Mesenteric fat pad (tissue), 1 donor: ENCODE measurements at places on chromosomes 16 and 17. TPM values are rescaled to one million over a fixed set of nuclear protein-coding genes. Genes with fewer than 3 reads are reported as not detected.

The TAX1BP3 gene
- 96.6 TPM for total RNA-seq

The GRAPL gene
- total RNA-seq, result 5.4 TPM

The KRT33B gene
- total RNA-seq, result not detected

The LDHD gene
- total RNA-seq, result 10.2 TPM

The TUBG1 gene
- 45.2 TPM for total RNA-seq

The RHBDL1 gene
- 0.84 TPM for total RNA-seq

The GCGR gene
- 0.26 TPM for total RNA-seq

The WDR45B gene
- 65.3 TPM for total RNA-seq

- DNase-seq, result no peak
Measured at GRCh38 chr17:10754861-10755591, 25.2 kb upstream of the TMEM220 start.

GRCh38 chr17:82566129-82566960 lies 46.8 kb downstream of the FOXK2 start:
- no peak for DNase-seq

DNA sequence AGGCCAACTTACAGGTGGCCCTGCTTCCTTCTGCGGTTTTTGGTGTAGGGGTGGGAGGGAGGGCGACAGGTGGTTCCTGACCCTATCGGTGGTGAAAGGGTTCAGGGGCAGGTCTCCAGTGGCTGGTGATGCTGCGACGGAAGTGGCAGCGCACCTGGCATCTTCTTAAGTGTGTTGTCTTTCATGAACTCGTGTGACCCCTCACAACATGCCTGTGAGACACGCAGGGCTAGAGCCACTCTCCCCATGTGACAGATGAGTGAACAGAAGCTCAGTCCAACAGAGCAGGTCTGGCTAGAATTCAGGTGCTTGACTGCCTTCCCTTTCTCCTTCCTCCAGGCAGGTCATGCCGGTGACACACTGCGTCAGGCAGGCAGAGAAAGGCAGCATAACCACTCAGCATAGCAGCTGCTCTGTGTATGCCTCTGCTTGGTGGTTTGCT lies 8.0 kb downstream of the TNFAIP1 start:
- no peak for DNase-seq

GRCh38 chr17:74527756-74528155 lies 3.5 kb downstream of the CD300LB start:
- DNase-seq, result no peak

DNA sequence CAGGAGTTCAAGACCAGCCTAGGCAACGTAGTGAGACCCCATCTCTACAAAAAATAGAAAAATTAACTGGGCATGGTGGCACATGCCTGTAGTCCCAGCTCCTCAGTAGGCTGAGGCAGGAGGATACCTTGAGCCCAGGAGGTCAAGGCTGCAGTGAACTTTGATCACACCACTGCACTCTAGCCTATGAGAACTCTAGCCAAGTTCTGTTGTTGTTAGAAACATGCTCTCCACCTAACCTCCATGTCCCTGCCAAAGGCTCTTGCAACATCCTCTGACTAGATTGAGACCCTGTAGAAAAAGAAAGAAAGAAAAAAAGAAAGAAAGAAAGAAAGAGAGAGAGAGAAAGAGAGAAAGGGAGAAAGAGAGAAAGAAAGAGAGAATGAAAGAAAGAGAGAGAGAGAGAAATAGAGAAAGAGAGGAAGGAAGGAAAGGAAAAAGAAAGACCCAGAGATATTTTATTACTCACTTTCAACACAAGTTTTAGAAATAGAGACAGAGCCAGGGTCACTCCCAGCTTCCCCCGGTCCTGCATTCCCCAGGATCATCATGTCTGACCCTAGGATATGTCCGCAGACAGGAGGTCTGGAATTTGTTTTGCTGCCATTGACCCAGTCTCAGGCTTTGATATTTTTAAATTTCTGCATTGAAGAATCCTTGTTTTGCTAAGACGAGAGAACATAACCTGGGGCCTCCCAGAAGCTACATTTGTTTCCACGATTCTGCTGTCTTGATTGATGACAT lies 376.5 kb upstream of the CDH5 start:
- no peak for DNase-seq

DNA sequence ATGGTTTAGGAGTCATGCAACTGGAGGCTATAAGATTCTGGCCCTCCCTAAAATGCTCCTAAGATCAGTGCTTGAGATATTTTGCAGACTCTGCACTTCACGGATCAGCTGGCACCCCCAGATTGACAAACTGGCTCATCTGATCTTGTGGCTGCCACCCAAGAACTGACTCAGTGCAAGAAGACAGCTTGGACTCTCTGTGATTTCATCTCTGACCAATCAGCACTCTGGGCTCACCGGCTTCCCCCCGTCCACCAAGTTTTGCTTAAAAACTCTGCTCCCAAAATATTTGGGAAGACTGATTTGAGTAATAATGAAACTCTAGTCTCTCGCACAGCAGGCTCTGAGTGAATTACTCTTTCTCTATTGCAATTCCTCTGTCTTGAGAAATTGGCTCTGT lies 26.3 kb upstream of the CCL2 start:
- DNase-seq, result no peak

DNA sequence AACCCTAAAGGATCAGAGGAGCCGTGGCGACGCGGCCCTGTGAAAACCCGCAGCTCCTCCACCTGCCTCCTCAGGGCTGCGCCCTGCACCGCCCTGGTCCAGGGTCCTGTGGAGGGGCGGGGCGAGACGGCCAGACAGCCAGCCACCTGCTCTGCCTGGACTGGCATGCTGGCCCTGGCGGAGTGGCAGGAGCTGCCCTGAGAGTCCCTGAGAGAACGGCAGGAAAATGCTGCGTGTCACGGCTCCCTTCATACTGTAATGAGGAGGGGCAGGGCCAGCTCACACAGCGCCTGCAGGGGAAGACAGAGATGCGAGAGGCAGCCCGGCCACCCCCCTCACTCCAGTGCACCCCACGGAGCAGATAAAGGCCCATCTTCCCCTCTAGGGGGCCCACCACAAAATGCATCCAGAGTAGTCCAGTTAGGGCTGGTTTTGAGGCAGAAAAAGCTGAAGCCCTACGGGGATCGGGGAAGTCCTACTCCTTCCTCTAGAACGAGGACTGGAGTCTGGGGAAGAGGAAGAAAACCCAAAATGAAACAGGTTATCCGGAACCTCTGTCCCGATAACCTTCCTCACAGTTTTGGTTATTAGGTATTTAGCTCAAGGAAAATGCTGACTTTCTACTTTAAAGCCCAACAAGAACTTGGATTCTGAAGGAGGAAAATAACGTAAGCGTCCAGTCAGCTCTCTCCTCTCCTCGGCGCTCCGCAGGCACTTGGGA lies 97.6 kb upstream of the DNAH17 start:
- DNase-seq, result peak; percentile 86

GRCh38 chr17:48644159-48644558 lies 18.0 kb upstream of the HOXB9 start:
- DNase-seq, result no peak

DNA sequence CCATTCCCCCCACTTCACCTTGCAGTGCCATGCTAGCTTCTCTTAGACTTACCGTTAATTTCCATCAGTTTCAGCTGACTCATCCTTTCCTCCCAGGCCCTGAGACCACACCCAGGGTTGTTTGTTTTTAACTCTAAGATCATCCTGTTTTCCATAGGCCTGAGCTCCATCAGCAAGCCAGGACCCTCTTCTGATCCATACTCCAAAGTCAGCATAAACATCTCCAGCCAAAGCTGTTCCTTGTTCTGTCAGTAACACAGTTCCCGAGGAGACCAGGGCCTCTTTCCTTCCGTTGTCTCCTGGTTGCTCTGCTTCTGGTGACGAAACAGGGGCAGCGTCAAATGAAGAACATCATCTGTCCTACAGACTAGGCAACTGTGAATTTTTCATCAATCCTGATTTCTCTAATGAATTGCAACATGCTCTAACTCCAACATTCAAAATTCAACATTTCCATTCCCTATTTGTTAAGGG lies 83.8 kb upstream of the HNF1B start:
- DNase-seq, result no peak

DNA sequence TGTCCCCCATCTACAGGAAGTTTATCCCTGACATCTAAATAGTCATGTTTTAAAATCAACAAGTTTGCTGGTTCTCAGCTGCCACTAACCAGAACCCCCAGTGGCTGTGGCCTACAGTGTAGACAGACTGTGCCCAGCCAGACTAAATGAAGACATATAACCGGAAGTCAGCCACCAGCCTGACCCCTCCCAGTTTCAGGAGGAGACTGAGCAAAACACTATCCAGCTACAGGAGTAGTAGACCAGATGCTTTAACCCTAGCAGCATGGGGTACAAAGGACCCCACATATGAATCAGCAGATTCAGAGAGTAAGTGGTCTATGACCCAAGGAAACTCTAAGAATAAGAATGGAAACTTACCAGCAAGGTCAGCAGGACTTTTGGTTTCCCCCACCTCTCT lies 83.4 kb downstream of the HIC1 start:
- DNase-seq, result no peak

DNA sequence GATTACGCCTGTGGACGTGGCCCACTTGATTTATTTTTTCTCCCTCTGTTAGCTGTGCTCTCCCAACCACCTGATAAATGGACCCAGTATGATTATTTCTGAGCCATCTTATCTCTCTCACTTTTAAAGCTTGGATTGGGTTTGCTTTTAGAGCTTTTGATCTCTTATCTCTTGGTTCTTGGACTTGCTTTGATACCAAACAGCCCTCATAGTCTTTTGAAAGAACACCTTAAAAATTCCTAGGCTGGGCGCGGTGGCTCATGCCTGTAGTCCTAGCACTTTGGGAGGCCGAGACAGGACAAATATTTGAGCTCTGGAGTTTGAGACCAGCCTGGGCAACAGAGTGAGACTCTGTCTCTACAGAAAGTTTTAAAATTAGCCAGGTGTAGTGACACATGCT lies 25.8 kb downstream of the SMTNL2 start:
- no peak for DNase-seq

DNA sequence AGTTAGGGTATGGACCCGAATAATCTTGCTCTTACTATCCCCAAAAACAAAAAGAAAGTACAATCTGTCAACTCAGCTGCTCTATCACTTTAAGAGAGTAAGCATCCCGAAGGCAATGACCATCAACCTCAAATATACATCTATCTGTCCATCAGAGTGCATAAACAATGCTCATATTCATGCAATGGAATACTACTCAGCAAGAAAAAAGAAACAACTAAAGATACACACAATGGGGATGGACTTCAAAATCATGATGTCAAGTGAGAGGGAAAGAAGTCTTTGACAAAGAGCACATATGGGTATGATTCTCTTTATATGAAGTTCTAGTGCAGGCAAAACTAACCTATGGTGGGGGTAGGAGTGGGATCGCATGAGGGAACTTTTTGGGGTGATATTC lies 9.5 kb downstream of the MYO18A start:
- DNase-seq, result no peak

DNA sequence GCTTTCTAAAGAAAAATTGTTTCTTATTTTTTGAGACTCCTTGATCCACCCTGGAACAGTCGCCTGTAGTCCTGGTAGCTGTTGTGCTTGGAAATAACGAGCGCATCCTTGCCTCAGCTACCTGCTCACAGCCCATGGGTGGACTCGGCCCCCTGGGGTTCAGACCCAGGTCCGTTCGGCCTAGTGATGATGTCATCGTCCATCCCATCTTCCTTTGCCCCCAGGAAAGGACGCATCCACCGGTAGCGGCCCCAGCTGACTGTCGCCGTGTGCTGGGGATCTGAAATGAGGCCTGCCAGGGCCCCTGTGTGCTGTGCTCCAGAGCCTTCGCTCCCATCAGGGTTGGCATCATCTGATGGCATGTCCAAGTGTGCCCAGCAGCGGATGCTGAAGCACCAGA lies 12.0 kb upstream of the CACNG1 start:
- no peak for DNase-seq

GRCh38 chr16:53509906-53510703 lies 7.1 kb upstream of the AKTIP start:
- DNase-seq, result no peak

DNA sequence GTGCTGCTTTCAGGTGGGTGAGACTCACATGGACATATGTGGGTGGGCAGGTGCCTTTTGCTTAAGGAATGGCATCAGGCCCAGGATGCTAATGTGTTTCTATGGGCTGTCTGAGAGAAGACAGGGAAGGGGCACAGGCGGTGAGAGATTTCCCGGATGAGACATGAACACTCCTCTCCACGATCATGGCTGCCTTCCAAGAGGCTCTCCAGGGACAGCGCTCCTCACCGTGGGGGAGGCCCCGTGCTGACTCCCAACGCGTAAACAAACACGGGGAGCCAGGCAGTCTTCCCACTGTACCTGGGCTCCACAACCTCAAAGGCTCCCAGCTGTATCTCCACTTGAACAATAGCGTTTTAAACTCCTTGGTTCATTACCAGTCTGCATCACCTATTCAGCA lies 42.8 kb downstream of the CDK5R1 start:
- DNase-seq, result no peak

- DNase-seq, result no peak
Measured at GRCh38 chr17:50699410-50699809, 8.3 kb downstream of the ANKRD40 start.

GRCh38 chr17:80821546-80821945 lies 170.1 kb upstream of the CHMP6 start:
- DNase-seq, result peak; percentile 76

DNA sequence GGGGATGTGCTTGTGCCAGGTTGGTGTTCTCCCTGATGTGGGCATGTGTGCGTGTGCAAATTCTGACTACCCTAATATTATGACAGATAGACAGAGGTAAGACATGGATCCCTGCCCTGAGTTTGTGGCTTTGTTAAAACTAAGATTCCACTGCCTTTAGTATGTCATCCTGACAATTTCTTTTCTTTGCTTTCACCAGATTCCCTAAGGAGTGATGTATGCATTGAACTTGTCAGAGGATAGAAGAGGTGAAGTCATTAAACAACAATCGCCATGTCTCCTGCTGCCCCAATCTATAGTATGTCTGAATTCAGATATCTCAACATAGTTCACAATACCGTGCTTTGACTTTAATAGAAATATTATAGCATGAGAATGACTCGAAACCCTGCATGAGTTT lies 137.1 kb upstream of the ELAC2 start:
- no peak for DNase-seq

DNA sequence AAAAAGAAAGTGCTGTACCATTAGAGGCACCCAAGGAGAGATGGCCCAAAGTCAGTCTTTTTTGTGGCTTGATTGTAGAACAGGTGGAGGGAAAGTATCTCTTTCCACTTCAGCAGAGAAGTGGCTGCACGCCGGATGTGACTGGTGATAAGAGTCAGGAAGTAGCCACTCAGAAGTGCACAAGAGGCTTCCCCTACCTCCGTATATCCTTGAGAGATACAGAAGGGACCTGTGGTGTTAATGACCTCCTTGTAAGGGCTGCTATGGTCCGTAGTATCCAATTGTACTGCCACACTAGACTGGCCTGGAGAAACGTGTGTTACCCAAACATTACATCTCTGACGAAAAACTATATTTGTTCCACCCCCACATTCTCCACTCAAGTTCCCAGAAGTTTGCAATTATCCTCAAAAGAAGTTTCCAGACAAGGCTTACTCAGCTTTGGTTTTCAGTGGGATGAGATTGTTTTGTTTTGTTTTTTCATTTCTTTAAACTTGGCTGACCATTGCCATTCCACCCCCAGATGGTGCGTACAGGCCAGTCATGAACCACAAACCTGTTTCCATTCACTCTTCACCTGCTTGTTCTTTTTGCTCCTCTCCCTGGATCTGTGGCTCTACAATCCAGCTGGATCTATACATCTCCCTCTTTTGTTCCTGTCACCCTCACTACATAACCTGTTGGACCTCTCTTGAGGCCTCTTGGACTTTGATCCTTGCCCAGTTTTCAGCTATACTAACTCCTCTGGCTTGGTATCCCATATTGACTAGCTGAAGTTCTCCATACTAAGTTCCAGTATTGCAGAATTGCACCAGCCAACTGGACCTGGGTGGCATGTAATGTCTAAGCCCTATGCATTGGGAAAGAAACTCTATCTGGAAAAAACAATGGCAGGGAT lies 20.7 kb upstream of the MED13 start:
- no peak for DNase-seq
